Stimulated activated CD4-positive, alpha-beta T cell treated with anti-CD3 and anti-CD28 coated beads, Interleukin-1b, Interleukin-23, amount 100 ng/mL, for 1 hour (primary cell): ENCODE measurements at places on chromosomes 6 and 20.
A peak's percentile ranks its signal among the peaks of the same experiment; 100 is the strongest.

DNA sequence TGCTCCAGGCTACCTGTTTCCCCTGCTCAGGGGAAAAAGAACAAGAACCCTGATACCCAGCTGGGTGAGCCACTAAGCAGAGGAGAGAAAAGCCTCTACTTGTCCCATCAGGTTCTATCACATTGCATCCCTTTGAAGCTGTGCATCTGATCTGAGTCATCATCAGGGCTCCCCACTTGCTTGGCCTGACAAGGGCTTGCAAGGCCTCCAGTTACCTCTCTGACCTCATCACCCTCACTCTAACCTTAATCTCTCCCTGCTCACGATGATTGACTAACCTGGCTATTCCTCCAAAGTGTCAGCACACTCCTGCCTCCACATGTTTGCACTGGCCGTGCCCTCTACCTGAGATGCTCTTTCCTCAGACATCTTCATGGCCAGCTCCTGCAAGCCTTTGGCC, 309.5 kb upstream of the CHD6 start:
- no peak for DNase-seq

DNA sequence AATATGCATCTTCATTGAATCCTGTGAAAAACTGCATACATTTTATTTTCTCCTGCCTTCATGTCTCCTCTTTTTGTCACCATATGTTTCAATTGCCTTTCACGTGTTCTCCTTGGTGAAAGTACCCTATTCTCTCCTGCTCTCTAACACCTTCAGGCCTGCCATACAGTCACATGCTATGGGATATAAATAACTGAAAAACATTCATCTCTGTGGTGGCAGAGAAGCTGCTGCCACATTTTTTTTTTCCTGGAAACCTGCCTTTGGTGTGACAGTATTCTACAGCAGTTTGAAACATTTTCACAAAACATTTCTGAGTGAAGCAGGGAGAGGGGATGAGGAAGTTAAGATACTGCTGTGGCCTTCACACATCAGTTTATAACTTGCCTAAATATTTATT, 44.8 kb upstream of the FBXL4 start:
- no peak for DNase-seq

DNA sequence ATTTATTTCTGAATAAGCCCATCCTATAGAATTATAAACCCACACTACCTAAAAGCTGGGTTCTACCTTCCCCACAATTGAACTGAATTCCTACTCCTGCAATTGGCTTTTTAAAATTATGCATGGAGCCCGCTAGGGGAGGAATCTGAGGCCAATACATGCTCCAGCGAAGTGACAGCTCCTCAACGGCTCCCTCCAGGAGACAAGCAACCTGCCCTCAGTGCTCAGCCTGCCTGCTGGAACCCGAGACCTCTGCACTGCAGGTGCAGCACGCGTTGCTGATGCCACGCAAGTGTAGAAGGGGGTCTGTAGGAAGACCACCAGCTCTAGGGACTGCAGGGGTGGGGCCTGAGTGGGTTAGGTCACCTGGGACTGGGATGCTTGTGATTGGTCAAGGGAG, 170.2 kb upstream of the CDYL start:
- no peak for DNase-seq

DNA sequence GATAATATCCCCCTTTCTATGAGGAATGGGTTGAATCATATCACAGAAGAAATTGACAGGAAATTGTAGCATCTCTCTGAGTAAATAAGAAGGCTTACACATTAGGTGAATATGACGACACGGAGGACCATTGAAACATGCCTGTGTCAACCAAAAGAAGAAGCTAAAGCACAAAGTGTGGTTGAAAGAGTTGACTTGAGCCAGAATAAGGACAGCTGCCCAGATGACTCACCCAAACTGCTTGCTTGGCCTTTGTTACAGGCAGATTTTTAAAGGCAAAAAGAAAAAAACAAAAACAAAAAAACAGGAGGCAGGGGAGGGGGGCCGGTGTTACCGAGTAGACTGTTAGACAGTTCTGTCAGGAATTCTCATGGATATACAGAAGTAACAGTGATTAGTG, 129.8 kb upstream of the EDN1 start:
- no peak for DNase-seq

GRCh38 chr6:146224449-146224848, 195.6 kb downstream of the GRM1 start:
- DNase-seq: no peak

- DNase-seq: peak; percentile 20
Measured at GRCh38 chr6:106163966-106164877, 78.1 kb downstream of the PRDM1 start.

DNA sequence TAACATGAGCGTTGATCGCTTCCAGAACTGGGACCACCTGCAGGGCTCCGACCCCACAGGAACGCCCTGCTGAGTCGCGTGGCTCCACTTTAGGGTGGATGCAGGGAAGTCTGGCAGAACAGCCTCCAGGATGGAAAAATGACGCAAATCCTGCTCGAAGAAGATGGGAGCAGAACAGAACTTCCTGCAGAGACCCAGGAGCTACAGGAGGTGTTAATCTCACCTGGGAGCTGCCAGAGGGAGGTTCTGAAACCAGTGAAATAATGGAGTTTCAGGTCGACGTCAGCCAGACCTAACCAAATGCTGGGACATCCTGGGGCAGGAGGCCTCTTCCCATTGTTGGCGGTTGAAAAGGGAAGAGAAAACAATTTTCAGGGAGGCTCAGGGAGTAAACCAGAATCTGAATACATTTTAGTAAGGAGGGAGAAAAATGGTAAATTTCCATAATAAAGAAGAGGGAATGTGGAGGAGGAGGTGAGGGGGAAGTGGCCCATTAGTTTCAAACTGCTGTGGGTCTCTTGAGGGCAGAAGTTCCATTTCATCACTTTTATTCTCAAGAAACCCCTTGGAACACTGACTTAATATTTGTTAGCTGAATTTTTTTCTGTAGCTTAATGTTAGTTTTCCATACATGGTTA, 558.4 kb upstream of the CDH4 start:
- DNase-seq: no peak
